ENCODE measurements at places on chromosomes 16 and 17.

DNA sequence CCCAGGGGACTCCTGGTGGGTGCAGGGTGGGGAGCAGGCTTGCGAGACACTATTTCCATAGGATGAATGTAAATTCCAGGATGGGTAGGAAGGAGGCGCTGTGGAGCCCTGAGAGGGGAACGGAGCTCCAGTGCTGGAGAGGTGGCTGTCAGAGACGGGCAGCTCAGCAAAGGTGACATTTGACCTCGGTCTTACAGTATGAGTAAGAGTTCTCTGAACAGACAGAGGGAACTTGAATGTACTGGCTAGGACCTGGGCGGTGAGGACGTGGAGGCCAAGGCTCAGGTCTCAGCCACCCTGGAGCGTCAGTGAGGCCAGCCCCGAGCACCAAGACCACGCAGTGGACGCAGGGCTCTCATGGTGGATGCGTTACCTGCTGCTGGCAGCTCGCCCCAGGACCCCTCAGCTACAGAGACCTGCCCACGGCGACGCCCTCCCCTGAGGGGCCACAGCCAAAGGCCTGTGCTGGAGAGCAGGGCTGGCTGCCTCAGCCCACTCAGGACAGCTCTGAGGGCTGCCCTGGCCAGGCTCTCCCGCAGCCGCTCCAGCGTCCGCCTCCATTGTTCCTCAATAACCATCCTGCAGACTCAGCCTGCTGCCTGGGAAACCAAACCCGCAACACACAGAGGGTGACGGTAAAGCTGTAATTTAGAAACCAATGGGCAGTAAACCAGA, 65.9 kb upstream of the TNRC6C start:
- peak; percentile 38 for DNase-seq

GRCh38 chr17:40129498-40129897, 7.7 kb downstream of the MSL1 start:
- DNase-seq = no peak

DNA sequence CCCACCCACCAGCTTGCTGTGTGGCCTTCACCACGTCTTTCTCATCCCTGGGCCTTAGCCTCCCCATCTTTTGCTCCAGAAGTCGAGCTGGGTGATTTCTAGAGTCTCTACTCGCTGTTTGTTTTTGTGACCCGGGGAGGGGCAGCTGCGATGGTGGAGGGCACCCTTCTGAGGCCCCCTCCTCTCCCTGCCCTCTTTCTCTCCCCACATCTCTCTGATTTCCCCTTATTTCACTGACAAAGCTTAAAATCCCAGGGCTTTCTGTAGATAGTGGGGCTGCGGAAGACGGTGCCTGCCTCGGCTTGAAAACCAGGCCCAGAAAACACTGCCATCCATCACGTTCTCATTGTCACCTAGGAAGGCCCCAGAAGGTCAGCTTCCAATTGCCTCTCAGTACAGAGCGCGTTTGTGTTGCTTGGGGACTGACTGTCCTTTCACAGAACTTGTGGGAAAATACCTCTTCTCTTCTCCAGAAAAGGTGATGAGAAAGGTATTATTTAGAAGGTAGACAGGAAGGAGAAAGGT, 95.1 kb downstream of the NTN1 start:
- DNase-seq = no peak

DNA sequence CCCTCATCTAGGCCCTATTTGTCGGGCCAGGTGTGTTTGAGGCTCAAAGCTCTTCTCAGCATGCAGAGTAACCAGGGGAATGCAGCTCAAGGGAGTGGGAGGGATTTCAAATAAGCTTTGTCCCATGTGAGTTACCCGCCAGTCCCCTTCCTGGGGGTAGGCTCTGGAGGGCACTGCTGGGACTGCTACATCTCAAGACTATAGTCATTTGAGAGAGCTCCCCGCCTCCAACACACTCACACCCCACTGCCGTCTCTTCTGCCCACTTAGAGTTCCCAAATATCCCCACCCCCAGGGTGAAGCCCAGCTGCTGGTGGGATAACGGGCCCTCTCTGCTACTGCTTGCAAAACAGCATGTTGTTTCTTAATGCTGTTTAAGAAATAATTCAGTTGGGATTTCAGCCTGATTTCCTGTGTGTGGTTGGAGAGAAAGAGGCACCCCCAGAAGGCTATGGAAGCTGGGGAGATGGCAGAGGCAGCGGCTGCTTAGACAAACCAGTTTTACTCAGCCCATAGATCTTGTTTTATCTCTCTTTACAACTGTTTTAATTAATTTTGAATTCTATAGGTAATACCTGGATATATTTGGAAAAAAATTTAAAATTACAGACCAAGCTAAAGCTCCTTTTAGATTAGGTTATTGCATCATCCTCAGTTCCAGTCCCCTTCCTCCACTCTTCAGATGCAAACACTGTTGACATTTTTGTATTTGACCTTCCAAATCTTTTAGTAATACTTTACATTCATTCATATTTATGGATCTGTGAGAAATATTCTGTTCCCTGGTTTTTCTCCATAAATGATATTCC, 4.1 kb upstream of the MPO start:
- DNase-seq = no peak

DNA sequence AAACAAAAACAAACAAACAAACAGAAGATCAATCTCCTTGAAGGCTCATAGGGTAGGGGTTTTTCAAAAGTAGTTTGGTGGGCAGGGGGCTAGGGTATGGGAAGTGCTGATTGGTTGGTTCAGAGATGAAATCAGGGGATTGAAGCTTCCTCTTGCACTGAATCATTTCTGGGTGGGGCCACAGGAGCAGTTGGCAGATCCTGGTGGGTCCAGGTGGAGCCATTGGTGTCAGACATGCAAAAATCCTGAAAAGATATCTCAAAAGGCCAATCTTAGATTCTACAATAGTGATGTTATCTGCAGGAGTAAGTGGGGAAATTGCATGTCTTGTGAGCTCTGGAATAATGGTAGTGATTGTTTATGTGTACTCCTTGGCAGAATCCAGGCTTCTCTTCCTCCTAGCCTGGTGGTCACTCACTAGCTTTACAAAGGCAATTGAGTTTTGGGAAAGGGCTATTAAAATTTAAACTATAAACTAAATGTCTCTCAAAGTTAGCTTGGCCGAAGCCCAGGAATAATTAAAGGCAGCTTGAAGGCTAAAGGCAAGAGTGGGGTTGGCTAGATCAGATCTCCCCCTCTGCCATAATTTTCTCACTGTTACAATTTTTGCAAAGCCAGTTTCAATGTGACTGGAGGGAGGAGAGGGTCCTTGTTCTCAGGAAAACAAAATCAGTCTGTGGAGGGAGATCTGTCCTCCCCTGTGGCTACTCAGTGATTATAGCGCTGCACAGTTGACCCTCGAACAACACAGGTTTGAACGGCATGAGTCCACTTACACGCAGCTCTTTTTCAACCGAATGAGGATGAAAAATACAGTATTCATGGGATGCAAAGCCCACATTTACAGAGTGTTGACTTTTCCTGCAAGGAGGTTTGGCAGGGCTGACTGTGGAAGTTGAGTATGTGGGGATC, 45.2 kb downstream of the RNF112 start:
- DNase-seq = peak; percentile 26

GRCh38 chr16:60166111-60166510, 1432.0 kb upstream of the GOT2 start:
- no peak for DNase-seq

DNA sequence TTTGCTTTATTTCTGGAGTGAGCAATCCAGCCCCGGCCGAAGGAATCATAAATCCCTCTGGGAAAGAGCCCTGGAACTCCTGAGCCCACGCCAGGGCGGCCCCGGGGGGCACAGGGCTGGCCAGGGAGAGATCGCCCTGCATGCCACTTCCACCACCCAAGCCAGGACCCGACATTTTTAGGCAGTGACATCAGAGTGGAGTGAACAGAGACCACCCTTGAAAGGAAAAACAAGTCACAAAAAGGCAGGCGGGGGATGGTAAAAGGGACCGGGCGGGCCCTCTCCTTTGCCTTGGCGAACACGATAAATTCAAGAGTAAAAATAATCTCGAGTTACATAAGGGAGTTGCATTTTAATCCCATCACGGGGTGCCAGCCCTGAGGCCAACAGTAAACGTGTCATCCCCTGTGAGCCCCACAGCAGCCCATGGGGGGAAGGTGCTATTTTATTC, 284.1 kb downstream of the C16orf95 start:
- DNase-seq = no peak

DNA sequence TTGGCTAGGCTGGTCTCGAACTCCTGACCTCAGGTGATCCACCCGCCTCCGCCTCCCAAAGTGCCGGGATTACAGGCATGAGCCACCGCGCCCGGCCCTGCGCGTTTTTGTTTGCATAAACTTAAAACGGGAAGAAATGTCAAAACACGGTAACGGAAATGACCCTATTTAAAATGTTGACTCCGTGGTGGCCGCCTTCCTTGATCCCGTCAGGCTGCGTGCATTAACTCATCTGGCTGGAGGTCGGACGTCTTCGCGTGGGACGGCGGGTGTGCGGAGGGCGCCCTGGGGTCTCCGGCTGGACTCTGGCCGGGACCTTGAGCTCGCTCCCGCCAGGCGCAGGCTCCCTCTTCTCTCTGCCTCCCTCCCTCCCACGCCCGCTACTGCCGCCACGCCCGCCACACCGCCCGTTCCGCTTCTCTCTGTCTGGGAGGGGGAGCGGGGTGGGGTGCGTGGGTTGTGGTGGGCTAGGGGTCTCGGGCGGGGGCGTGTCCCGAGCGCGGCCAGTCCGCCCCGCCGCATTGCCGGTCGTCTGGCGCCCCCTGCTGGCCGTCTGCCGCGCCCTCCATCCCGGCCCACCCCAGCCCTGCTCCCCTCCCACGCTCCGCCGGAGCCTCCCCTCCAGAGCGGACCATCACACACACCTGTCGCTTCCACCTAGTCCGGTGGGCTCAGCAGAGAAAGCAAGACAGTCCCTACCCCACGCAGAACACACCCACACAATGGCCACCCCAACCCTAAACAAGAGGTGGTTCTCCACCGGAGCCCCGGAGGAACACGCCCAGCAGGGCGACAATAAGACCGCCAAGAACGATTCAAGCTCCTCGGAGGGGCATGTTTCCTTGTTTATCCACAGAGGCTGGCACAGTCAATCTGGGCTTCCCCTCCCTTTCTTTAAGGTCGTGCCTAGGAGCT, 1.2 kb upstream of the CCDC42 start:
- peak; percentile 18 for DNase-seq

GRCh38 chr17:57903961-57904360, 51.3 kb downstream of the CUEDC1 start:
- no peak for DNase-seq

DNA sequence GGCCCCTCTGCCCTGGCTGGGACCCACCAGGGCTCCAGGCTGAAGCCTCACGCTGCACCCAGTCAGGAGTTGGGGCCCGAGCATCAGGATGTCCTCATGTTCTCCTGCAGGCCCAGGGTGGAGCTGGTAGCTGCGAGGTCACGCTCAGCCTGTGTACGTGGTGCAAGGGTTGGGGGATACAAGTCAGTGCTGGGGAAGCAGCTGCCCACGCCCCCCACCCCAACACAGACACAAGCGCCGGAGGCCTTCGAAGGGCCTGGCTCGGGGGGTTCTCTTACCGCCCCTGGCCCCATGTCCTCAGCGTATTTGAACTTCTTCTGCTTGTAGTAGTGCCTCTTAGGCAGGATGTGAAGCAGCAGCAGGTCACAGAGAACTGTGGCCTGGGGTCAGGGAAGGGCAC, 4.9 kb upstream of the CAMKK1 start:
- DNase-seq = no peak

DNA sequence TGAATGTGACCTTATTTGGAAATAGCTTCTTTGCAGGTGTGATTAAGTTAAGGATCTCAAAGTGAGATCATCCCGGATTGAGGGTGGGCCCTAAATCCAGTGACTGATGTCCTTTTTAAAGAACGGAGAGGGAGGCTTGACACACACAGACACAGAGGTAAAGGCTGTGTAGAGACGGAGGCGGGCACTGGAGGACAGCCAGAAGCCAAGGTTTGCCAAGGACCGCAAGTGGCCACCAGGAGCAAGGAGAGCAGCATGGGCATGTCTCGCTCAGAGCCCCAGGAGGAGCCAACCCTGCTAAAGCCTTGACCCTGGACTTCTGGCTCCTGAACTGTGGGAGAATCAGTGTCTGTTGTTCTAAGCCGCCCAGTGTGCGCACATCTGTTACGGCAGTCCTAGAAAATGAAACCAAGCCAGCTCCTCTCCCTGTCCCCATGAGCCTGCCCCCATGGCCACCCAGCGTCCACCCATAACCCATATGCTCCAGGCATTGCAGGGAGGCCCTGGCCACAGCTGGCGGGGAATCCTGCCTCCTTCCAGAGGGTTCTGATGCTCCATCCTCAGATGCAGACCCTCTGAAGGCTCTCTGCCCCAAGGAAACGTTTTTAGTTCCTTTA, 15.2 kb downstream of the CNGB1 start:
- DNase-seq = no peak
